Activated naive CD4-positive, alpha-beta T cell treated with anti-CD3 and anti-CD28 coated beads for 36 hours (primary cell): ENCODE measurements at places on chromosomes 7 and 10. TPM values are rescaled to one million over a fixed set of nuclear protein-coding genes. Genes with fewer than 3 reads are reported as not detected.

GRCh38 chr7:31437250-31437865, 76.5 kb upstream of the ITPRID1 start:
- no peak for DNase-seq

DNA sequence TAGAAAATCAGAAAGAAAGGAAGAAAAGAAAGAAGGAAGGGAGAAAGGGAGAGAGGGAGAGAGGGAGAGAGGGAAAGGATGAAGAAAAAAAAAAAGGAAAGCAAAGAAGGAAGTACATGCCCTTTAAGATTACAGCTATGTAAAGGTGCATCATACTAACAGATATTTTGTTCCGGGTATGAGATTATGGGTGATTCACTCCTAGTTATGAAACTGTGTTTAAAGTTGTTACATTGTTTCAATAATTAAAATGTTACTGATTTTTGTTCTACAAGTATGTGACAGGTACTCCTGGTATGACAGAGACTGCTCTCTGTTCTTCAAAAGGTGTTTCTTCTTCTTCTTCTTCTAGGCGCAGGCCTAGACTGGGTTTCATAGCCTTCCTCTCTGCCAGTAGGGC, 808.9 kb downstream of the GRID1 start:
- no peak for DNase-seq

DNA sequence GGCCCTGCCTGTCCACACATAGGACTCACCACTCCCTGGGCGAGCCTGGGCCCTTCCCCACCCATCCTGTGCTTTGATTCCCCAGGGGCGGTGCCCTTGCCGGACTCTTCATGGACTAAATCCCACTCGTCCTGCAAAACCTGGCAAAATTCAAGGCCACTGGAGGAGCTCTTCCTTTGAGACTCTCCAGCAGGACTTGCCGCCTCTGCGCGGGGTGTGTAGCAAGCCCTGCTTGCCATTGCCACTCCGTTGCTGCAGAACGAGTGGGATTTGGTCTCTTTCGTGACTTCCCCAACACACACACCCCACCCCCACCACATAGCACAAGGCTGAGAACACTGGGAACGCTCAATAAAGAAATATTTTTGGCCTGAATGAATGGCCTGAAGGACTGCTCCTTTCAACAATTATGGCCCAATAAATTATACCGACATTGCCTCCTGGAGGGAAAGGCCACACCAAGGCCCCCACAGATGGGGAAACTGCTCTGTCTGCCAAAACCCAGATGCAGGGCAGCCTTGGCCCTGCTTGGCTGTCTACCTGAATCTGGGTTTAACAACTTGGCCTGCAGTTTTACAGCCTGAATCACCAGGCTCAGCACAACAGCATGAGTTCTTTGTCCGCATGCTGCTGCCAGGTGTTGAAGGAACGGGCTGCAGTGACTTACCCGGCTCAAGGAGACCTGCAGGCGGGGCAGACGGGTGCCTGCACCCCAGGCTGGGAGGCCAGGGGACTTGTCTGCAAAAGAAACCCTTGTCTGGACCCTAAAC, 72.8 kb upstream of the KAT6B start:
- DNase-seq, result no peak

DNA sequence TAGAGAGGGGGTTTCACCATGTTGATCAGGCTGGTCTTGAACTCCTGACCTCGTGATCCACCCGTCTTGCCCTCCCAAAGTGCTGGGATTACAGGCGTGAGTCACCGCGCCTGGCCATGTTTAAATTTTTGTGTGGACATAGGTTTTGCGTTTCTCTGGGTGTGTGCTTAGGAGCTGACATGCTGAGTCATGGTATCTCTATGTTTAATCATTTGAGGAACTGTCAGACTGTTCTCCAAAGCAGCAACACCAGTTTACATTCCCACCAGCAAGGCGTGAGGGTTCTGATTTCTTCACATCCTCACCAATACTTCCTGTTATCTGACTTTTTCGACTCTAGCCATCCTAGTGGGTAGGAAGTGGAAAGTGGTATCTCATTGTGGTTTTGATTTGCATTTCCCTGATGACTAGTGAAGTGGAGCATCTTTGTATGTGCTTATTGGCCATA, 153.7 kb downstream of the DNAJB6 start:
- DNase-seq, result peak; percentile 63

- DNase-seq, result no peak
Measured at GRCh38 chr10:93106631-93107072, 33.0 kb downstream of the CYP26A1 start.

GRCh38 chr10:45373576-45374349, at the start of gene ALOX5:
Gene ALOX5, plus strand, starts transcription at chr10:45374216. Its CDS starts 64 bp downstream, at chr10:45374280.
- peak; percentile 9 for DNase-seq

Gene SEMA3E
- not detected for total RNA-seq

DNA sequence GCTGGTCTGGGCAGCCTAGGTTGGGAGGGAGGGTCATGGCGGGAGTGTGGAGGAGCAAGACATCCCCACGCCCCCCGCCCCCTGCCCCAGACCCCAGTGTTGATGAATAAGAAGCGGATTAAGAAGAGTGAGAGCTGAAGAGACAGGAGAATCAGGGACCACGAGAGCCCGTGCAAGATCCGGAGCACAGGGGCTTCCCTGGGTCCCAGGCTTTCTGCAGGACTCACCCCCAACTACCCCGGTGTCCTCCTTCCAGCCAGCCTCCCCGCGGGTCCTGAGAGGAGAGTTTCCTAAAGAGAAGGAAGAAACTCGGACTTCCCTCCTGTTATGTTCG, 20.1 kb downstream of the GHRHR start:
- no peak for DNase-seq
